ENCODE measurements at places on chromosomes 4 and X. TPM values are rescaled to one million over a fixed set of nuclear protein-coding genes. Genes with fewer than 3 reads are reported as not detected.

Gene DTHD1
- total RNA-seq, result 0.12 TPM

Gene EREG
- not detected for total RNA-seq

Gene RXFP1
- not detected for total RNA-seq

Gene MAMLD1
- 4.4 TPM for total RNA-seq

DNA sequence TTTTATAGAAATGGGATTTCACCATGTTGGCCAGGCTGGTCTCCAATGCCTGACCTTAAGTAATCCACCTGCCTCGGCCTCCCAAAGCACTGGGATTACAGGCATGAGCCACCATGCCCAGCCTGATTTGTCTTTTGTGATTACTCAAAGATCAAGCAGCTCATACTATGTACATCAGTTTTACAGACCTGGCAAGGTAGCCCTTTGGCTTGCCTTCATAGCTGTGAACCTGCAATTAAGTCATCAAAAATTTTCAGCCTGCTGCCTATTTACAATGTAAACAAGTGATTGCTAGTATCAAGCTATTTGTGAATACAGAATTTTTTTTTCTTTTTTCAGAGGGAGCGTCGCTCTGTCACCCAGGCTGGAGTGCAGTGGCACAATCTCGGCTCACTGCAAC, 46.2 kb downstream of the GSX2 start:
- no peak for DNase-seq

DNA sequence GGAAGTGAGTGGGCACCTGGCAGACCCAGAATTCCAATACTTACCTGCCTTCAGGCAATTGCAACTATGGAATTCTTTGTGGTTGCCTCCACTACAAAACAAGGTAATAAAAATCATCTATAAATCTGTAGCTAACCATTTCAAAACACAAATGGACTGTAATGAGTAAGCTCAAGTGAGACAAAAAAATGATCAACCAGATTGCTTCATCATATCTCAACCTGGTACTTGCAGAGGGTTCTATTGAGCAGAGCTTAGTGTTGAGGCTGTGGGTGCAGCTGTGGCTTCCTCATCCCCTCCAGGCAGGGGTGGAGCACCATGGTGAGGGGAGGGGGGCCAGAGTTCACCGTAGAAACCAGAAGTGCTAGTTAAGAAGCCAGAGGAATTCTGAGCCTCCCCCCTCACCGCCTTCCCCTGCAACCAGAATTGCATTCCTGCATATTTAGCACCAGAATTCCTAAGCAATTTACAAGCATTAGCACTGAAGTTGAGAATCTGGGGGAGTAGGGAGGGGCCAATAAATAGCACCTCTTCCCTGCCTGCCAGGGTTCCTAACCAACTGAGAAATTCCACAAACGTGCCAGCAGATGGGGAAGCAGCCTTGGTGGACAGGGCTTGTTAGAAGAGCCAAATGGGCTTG, 11.5 kb downstream of the CTAG1A start:
- no peak for DNase-seq

DNA sequence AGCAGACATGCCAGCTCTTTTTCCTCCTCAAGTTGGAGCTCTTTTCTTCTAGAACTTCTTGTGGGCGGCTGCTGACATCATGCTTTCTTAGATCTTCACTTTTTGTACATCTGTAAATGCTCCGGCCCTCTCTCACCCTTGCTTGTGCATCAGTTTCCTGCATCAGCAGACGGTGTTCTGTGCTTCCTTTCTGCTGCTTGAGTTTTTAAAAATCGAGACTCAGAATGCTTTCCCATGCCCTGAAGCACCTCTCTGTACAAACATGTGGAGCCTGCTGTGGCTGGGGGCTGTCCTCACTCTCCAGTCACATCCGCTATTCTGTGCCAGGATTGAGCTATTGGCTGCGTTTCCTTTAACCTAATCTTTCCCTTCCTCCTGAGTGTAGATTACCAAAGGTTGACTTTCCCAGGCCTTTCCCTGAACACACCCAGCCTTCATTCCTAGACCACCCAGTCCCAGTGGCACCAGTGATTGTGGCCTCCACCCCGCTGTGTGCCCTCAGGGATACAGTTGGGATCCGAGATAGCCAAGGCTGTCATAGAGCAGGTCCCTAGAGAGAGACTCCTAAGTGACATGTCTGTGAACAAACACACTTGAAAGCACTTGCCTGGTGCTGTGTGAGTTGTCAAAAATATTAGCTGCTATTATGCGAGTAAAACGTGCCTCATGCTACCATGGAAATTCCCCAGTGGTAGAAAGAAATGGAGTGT, 41.9 kb downstream of the TNIP2 start:
- DNase-seq, result no peak

- DNase-seq, result no peak
Measured at GRCh38 chrX:112766774-112767173, 73.9 kb downstream of the AMOT start.

GRCh38 chr4:35772291-35772690, 472.0 kb downstream of the ARAP2 start:
- DNase-seq, result no peak

GRCh38 chr4:128527351-128527750, 239.7 kb upstream of the PGRMC2 start:
- DNase-seq, result no peak
